ENCODE measurements at places on chromosomes 6 and 20. TPM values are rescaled to one million over a fixed set of nuclear protein-coding genes. Genes with fewer than 3 reads are reported as not detected.

TUBB2B gene
- 2.4 TPM for total RNA-seq

GRCh38 chr20:61163031-61163430 is 89.0 kb upstream of the CDH4 start:
- H3K36me3 ChIP-seq: no peaks in the 10 kb centered on the region
- H3K4me3 ChIP-seq: no peak overlapping the region
- no peak overlapping the region for H3K27ac ChIP-seq
- no peak for DNase-seq
- H3K27me3 ChIP-seq: no peaks in the 10 kb centered on the region

GRCh38 chr6:27297484-27297856 is 14.6 kb downstream of the POM121L2 start:
- H3K36me3 ChIP-seq: no peaks in the 10 kb centered on the region
- no peak overlapping the region for H3K4me3 ChIP-seq
- DNase-seq: no peak
- H3K27ac ChIP-seq: no peak overlapping the region
- H3K27me3 ChIP-seq: no peaks in the 10 kb centered on the region

DNA sequence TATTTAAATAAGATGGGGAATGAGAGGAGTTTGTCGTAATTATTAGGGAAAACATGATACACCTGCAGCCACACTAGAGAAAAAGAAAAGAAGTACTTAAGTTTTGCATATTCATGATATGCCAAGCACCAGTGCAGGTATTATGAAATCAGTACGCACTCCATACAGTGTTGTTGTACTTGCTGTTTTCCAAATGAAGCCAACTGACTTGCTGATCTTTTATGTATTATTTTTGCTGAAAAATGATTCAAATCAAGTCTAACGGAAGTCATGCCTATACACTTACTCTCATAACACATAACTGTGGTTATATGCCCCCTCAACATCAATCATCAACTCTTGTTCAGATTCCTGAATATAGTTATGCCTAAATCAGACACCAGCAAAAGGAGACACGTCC is 584.9 kb upstream of the EYS start:
- H3K4me1 ChIP-seq: no peaks in the 10 kb centered on the region
- no peaks in the 10 kb centered on the region for H3K27me3 ChIP-seq
- H3K36me3 ChIP-seq: no peaks in the 10 kb centered on the region
- H3K4me3 ChIP-seq: no peak overlapping the region

DACT2 gene
- total RNA-seq: 0.35 TPM

IPCEF1 gene
- total RNA-seq: 19.8 TPM

DNA sequence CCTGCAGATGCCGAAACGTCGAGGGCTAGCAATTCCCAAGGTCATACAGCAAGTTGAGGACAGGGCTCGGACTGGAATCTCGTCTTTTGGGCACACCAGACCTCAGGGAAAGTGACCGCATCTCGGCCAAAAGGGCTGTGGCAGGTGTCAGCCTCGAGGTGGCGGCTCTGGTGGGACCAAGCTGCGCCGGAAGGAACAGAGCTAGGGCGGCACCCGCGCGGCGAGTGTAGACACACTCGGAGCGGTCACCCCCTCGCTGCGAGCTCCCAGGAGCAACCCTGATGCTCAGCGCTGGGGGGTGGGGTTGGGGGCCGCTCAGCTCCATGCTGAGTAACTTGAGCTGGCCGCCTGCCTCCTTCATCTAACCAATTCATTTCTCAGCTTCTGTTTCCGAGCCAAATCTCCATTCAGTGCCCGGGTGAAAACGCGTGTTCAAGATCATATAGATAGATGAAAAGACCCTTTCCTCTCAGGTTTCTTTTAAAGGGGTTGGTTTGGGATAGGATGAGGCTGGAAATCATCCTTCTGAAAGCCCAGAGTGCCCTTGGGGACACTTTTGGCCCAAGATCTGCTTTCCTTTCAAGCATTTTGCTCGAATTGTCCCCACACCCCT is 2.2 kb upstream of the TUBB2B start:
- peaks cover 51% of the 10 kb centered on the region for H3K4me1 ChIP-seq
- DNase-seq: no peak
- H3K27me3 ChIP-seq: peaks cover 37% of the 10 kb centered on the region
- no peaks in the 10 kb centered on the region for H3K36me3 ChIP-seq
- H3K4me3 ChIP-seq: peak overlapping the region; percentile 45
- H3K27ac ChIP-seq: no peak overlapping the region

DNA sequence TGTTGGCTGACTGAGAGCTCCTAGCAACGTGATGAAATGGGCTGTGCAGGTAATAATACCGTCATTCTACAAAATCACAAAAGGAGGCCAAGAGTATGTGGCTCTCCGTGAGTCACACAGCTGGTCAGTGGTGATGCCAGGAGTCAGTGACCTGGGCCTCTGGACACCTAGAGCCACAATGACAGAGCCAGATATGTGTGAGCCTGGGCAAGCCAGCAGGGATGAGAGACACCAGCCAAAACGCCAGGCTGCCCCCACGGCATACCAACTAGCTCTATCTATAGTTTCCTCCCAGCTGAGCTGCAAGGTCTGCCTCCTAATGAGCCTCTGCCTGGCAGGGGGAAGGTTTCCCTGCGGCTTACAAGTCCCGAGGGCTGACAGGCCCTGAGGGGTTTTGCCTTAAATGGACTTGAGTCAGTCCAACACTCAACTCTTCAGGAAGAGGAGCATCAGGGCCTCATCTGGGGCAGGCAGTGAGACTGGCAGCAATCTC is 70.0 kb downstream of the CPNE5 start:
- no peaks in the 10 kb centered on the region for H3K27me3 ChIP-seq
- H3K36me3 ChIP-seq: no peaks in the 10 kb centered on the region
- peaks cover 22% of the 10 kb centered on the region for H3K4me1 ChIP-seq
- no peak overlapping the region for H3K27ac ChIP-seq
- DNase-seq: no peak
- H3K4me3 ChIP-seq: no peak overlapping the region

C20orf202 gene
- not detected for total RNA-seq

Measured in Peyer's patch (tissue), 4 donors.